ENCODE measurements at places on chromosomes 5 and 9.
A peak's percentile ranks its signal among the peaks of the same experiment; 100 is the strongest.

DNA sequence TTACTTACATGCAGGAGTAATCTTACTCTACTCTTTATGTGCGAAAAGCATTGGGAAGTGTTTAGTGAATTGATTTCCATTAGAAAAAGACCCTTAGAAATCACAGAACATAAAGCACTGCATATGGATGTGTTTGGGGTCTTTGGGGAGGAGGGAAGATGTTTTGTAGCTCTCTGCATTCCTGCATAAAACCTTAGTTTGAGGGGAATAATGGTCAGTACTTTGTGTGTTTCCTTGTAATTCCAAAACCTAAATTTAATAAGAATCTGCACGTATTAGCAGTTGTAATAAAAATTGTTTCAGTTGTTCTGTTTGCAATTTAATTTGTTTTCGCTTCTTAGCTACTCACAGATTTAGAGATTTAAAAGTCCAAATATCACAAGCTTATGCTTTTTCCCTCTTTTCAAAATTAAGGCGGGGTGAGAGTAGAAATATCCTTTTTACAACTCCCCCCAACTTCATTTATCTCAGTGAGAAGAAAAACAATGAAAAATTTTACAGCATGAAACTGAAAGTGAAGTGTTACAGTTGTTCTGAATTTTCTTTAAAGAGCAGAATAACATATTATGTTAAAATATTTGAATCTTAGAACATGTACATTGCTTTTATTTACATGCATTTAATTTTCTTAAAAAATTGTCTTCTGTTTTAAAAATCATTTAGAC lies 143.8 kb downstream of the SMARCA2 start:
- DNase-seq = no peak

DNA sequence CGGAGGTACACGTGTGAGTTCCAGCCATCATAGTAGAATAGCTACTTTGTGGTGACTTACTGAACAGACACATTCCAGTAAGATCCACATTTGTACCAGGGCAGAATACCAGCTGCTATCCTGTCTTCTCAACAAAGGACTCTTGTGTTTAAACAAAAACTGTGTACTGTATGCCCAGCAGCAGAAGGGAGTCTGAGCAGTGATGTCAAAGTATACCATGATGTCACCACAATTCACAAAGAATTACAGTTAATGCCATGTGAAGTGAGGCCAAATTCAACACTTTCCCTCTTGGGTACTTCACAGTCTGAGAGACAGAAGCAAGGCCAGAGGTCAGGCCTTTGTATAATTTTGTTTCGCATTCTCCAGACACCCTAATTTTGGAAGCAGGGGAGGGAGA lies 137.0 kb downstream of the ADAMTSL1 start:
- DNase-seq = no peak

- DNase-seq = no peak
Observed at GRCh38 chr5:34897646-34898045, 17.7 kb downstream of the RAD1 start.

GRCh38 chr5:131218392-131218791 lies 45.5 kb upstream of the CDC42SE2 start:
- no peak for DNase-seq

DNA sequence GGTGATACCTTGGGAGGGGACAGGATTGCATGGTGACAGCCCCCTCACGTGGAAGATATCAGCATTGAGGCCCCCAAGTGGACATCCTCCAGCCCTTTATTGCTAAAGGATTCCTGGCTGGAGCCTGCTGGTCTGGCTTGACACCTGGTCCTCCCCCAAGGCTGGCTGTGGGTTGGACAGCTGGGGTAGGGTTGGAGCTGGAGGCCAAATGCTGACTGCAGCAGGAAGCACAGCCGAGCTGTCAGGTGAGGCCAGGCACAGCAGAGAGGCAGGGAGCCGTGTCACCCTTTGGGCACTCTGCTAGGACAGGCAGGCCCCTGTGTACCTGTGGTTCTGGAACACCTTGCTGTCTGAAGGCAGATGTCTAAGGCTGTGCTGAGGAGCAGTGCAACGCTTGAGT lies 2.2 kb downstream of the CACFD1 start:
- no peak for DNase-seq

DNA sequence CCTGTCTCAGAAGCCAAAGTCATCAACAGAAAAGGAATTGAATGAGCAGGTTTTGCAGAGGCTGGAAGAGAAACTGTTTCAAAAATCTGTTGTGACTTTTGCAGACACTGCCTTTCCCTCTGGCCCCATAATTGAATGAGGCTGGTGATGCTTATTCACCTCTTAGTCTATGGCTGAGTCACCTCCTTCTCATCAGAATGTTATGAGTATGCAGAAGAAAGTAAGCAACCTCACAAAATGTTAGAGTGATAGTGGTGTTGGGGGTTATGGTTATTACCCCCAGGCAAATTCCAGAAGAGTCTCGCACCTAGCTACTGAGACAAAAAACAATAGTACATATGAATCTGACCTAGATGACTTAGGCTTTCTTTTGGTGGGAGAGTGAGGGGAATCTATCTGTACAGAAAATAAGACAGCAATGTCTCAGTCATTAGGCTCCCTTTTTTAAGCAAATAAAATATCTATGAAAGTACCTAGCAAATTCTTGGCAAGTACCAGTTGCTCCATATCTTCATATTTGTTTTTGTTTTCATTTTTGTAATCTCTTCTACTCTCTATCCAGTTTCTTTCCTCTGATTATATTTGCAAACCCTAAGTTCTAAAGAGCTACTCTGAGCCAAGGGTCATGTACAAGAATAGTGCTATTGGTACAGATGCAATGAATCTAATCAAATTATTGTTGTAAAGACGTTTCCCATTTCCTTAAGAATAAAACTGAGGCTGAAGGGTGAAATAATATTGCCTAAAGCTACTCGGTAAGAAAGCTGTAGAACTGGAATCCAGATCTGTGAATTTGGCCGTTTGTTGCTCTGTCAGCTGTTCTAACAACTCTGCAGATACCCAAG lies 498.1 kb upstream of the TNC start:
- DNase-seq = peak; percentile 97

- no peak for DNase-seq
Observed at GRCh38 chr5:156909180-156909579, 53.8 kb downstream of the TIMD4 start.

DNA sequence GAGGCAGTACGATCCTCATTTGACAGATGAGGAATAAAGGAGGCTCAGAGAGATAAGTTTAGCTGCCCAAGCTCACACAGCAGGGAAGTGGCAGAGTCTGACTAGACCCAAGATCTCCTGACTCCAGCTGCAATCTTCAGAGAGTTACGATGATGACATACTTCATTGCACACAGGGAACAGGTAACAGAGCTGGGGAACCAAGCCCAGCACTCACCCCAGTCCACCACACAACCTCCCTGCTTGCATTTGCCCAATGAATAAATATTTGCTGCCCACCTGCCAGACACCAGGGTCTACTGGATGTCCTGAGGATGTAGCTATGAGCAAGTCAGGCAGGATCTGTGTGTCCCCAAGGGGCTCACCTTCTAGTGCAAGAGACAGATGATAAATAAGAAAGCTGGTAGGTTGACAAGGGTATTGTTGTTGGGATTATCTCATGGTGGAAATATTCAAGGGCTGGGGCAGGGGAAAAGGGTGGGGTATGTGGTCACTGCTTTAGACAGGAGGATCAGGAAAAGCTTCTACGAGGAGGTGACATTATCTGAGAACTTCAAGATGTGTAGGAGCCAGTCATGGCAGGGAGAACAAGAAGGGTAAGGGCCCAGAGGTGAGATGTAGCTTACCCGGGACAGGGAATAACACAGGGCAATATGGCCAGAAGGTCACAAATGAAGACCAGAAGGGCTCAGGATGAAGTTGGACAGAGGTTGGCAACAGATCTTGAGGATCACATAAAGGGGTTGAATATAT lies 28.6 kb upstream of the CPEB4 start:
- peak; percentile 29 for DNase-seq

DNA sequence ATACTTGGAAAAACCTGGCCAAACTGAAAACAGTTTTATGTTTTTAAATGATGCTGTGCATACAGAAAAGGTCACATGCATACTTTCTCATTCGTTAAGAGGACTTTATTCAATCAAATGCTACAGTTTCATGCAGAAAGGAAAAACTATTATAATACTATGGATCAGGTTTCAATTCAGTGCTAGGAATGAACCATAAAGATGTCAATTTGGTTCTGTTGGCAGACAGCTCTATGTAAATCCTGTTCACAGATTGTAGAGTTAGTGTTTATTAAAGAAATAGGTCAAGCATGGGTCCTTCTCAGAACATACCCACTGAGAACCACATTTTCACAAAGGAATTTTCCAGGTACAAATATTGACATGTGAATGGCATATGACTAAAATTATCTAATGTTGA lies 57.1 kb downstream of the RETREG1 start:
- DNase-seq = no peak

- DNase-seq = no peak
Observed at GRCh38 chr9:134936346-134937163, 18.8 kb upstream of the FCN1 start.

GRCh38 chr9:111914749-111915424 lies 18.3 kb downstream of the UGCG start:
- no peak for DNase-seq
